ENCODE measurements at places on chromosomes 1 and 21. TPM values are rescaled to one million over a fixed set of nuclear protein-coding genes. Genes with fewer than 3 reads are reported as not detected.

- DNase-seq = peak; percentile 68
These were observed 1.8 kb downstream of the SH3GLB1 start for GRCh38 chr1:86706018-86706635.

Gene SIK1
- total RNA-seq = 28.5 TPM

Gene COL9A2
- 9.3 TPM for total RNA-seq

GRCh38 chr1:41560496-41560895, 76.0 kb upstream of the EDN2 start:
- DNase-seq = no peak

Gene LORICRIN
- not detected for total RNA-seq

Gene RIMKLA
- 0.35 TPM for total RNA-seq

Data from PC-9 (cell line).